Fibroblast of upper back skin (primary cell): ENCODE measurements at places on chromosomes 7 and 10.

GRCh38 chr10:35194471-35194870, 67.8 kb downstream of the CREM start:
- peak; percentile 45 for DNase-seq

- DNase-seq = no peak
These were observed 25.1 kb downstream of the UPP1 start for GRCh38 chr7:48114115-48114514.

DNA sequence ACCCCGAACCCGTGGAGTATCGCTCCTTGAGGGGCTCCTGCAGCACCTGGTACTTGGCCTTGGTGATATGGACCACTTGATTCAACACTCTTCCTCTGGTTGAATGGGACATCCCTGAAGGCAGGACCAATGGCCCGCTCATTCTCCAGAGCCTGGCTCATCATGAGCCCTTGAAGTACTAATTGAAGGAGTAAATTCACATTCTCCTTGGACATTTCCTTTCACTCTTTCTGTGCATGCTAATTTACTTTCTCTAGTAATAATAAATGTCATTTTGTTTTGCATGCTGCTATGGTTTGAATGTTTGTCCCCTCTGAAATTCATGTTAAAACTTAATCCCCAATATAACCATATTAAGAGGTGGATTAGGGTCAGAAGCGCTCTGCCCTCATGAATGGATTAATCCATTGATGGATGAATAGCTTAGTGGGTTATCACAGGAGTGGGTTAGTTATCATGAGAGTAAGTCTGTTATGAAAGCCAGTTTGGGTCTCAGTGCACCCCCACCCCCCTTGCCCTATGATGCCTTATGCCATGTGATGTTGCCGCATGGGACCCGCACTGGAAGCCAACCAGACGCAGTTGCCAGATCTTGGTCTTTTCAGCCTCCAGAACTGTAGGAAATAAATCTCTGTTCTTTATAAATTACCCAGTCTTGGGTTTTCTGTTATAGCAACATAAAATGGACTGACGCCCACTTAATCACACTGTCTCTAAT, 23.8 kb downstream of the FGFBP3 start:
- DNase-seq = no peak

DNA sequence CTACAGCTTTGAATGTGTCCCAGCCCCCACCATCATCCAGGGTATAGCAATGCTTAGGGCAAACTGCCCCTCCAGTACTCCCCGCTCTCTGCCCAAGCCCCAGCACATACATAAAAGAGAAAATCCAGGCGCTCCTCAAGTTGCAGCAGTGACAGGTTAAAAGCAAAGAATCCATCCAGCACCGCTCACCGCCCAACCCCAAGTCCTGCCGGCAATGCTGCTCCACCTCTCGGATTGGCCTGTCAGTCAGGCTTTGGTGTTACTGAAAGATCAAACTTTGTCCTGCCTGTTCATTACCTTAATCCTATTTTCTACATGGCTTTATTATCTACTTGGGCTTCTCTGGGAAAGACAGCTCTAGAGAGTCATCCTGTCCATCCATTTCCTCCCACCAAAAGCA, 31.9 kb downstream of the DPCD start:
- DNase-seq = no peak

DNA sequence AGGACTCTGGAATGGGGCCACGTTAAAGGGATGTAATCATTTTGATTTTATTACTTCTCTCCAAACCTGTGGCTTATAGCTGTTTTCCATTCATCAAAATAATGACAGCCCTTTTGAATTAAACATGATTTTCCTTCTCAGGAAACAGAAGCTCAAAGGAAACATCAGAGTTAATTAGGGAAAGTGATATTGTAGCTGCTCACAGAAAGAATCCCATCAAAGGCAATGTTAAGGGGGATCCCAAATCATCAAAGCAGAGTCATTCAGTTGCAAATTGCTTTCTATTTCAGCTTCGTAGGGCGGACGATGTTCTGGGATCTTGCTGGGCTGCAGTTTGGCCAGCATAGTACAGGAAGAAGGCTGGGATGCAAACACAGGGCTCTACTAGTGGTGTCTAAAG, 563.2 kb downstream of the CCSER2 start:
- DNase-seq = no peak

DNA sequence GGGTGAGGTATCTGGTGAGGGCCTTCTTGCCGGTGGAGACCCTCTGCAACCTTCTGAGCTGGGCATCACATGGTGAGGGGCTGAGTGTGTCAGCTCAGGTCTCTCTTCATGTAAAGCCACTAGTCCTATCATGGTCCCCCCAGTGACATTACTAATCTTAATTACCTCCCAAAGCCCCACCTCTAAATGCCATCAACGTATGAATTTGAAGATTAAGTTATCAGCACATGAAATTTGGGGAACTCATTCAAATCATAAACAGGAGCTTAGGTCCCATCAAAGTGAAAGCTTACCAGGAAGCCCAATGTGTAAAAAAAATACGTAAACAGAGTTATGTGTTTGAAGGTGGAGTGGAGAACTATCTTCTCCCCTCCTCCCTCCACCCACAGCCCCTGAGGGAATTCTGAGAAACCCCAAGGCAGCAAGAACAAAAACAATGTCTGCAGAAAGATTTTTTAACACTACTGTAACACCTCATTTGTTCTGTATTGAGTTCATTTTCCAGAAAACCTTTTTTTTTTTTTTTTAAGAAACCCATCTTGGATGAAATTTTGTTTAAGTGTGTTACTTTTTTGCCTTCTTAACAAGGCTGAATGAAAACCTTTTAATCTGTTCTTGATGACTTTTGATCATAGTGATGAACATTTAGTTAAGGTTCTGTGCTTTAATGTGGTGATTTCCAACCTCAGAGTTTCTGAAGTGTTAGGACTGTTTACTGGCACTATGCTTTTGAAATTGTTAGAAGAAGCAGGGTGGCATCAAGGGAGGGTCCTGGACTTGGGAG, 19.1 kb upstream of the PCGF5 start:
- DNase-seq = peak; percentile 35

DNA sequence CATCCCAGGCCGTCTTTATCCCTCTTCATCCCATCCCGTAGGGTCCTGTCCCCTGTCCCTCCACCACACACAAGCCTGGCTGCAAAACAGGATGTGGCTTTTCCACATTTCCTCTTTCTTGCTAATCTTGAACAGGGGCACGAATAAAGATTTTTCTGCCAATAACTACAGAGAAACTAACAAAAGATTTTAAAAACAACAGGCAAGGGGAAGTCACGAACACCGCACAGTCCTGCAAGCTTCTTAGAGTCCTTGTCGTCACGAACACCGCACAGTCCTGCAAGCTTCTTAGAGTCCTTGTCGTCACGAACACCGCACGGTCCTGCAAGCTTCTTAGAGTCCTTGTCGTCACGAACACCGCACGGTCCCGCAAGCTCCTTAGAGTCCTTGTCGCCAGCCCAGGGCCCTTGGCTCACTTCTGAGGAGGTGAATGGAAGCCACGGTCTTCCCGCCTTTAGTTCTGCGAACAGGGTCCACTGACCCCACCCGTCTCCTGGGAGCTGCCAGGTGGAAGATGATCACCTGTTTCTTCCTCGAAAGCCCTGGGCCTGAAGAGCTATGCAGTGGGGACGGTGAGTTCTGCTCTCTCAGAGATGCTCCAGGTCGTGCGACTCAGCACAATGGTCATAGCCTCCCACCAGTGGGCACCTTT, 10.3 kb upstream of the INSIG1 start:
- DNase-seq = no peak

DNA sequence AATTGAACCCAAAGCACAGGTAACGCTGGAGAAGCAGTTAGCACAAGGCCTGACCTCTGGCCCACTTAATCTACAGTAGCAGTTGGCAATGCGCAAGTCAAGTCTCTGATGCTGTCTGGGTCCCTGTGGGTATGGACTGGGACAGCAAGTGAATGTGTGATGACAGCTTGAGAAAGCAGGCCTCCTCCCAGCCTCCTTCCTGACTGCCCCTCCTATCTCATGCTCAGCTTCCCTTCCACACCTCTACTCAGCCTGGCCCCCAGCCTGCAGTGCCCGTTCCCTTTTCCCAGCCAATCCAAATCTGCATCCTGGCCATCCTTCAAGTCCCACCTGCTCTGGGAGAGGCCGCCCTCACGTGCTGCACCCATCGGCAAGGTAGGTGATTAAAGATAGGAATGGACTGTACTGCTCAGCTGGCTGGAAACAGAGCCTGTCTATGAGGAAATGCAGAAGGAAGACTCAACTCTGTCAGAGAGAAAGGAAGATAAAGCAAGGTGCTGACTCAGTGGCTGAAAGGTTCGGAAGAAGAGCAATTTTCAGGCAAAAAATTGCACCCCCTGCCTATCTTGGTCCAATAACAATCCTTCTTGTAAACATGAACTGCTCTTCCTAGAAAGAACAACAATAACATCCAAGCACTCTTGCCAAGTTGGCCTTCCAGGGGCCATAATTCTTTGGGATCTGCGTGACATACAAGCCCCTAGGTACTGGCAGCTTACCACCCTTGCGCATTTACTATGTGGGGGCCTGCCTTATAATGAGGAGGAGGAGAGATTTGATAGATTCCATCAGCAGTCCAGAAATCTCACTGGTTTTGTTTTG, 16.6 kb upstream of the FGFR2 start:
- no peak for DNase-seq

DNA sequence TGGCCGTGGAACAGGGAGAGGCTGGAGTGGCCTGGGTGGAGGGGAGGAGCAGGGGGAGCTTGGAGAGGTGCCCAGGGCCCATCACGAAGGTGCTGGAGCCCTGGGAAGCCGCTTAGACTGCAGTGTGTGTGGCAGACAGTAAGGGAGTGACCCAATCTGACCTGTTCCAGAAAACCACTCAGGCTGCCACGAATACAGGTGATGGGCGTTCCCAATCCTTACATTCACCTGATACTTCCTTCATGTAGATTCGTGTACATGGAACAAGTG, 161.7 kb downstream of the SVIL start:
- no peak for DNase-seq

- DNase-seq = peak; percentile 97
These were observed 105.5 kb downstream of the WNT2 start for GRCh38 chr7:117217106-117218035.

- peak; percentile 54 for DNase-seq
These were observed 21.8 kb downstream of the MRPS24 start for GRCh38 chr7:43847496-43847895.

GRCh38 chr10:12690525-12691126, 310.9 kb downstream of the CCDC3 start:
- DNase-seq = no peak

- DNase-seq = no peak
These were observed 65.9 kb downstream of the AMPH start for GRCh38 chr7:38565289-38565688.

DNA sequence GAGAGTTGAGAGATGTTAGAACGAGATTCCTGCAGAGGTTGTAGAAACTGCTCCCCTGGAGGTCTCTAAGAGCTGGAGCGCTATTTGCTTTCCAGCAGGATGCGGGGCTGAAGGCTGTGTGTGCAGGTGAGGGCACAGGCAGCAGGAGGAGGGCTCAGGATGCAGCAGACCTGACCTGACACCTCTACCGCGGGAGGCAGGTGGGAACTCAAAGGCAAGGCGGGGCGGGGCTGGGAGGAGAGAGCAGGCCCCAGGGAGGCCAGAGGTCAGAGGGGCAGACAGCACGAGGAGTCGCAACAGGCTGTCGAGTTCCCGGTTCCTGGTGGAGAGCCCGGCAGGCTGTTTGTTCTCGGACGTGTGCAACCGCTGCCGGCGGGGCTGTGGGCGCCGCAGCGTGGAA, 7.9 kb upstream of the CRTAC1 start:
- DNase-seq = no peak

DNA sequence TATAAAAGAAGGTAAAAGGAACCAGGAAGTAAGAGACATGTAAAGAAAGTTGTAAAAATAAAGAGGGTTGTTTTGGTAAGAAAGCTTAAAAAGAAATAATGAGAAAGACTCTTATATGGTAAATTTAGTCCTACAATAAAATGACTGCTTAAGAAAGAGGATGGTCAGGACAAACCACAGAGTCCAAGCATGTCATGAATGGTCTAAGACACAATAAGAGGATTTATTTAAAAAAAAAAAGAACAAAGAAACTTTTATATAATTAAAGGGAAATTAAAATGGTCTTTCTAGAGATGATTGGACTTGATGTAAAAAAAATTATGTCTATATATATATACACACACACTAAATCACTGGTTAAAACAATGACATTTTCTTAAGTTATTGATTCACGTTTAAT, 18.2 kb downstream of the ATAD1 start:
- no peak for DNase-seq

DNA sequence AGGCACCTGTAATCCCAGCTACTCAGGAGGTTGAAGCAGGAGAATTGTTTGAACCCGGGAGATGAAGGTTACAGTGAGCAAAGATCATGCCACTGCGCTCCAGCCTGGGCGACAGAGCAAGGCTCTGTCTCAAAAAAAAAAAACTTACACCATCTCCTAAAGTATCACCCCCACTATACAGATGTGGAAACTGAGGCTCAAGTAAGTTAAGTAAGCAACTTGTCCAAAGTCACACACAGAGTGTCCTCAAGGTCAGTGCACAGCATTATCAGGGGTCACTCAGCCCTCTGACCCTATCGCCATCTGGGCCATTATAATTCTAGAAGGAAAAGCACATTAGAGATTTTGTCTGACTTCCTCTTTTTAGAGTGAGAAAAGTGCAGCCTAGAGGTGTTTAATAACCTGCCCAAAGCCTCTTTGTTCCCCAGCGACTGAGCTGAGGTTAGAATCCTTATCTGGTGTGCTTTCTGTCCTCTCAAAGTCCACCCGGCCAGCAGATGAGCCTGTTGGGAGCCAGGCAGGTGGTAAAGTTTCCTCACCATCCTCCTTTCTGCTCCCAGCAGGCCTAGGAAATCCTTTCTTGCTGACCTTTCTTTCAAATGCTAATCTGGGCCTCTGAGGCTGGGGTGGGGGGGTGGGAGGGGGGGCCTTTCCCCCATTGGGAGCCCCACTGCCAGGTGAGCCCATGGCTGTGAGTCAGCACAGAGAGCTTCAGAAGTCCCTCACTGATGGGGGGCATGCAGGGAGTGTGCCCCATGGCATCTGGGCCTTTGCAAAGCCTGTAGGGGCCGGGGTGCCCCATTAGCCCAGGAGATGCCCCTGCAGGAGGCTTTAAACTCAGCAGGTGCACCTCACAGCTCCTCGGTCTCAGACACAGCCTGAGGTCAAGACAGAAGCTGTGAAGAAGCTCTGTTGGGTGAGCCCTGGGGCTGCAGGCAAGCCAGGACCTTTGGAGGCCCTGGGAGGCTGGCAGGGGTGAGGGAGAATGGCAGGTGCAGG, 12.0 kb upstream of the KCNMA1 start:
- no peak for DNase-seq

GRCh38 chr10:14325325-14325955, 5.3 kb downstream of the FRMD4A start:
- DNase-seq = peak; percentile 3

- DNase-seq = peak; percentile 72
These were observed 108.7 kb upstream of the ITGB1 start for GRCh38 chr10:33066558-33067236.

DNA sequence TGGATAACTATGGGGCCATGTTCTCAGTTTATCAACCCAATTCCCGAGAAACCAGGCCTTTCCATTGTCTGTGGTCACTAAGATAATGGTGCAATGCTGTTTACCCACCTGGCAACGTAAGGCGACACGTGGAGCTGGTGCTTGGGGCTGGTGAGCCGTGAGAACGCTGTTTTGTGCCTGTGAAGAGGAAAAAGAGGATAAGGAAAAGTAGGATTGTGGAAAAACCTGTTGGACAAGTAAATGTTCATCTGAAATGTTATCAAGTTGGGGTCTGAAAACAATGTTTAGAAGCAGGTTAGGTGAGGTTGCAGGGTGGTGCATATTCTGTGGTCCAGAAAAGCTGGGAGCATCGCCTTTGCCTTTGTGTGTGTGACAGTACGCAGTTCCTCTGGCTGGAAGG, 88.5 kb downstream of the PPP1R17 start:
- DNase-seq = no peak

- no peak for DNase-seq
These were observed 204.9 kb upstream of the PTER start for GRCh38 chr10:16231734-16232435.
